ENCODE measurements at places on chromosomes 2 and 18.

DNA sequence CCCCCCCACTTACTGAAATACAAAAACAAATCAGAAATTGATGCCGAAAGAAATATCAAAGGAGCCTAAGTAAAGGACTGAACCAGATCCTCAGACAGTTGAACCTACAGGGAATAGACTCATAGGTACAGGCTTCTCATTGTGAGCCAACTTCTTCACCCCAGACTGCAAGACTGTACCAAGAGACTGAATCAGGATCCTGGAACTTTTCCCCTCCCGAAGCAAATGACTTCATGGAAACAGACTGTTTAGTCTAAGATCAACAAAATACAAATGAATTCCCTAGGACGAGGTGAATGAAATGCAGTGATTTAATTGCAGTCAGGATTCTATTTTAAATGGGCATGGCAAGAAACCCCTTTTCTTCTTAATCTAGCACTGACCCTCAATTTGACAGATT, 53.6 kb upstream of the RNF152 start:
- DNase-seq: no peak

GRCh38 chr18:744832-745597, 32.6 kb upstream of the ENOSF1 start:
- DNase-seq: no peak

DNA sequence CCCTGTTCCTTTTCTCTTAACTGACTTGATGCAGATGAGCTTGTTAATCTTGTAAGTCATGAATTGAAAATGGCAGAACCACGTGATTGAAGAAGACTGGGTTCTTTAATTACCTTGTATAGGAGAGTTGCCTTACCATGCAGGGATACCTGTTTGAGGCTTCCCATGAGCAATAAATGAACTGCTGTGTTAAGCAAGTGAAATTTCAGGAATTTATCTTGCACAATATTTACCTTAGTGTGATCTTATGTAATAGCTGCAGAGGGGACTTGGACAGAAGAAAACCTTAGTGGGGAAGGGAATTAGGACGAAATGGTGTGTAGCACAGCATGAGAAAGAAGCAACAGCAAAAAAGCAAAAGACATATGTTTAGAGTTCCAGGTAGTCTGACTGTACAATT, 384.0 kb upstream of the TMEFF2 start:
- no peak for DNase-seq

- no peak for DNase-seq
Measured at GRCh38 chr18:63151539-63151938, 168.0 kb downstream of the BCL2 start.

DNA sequence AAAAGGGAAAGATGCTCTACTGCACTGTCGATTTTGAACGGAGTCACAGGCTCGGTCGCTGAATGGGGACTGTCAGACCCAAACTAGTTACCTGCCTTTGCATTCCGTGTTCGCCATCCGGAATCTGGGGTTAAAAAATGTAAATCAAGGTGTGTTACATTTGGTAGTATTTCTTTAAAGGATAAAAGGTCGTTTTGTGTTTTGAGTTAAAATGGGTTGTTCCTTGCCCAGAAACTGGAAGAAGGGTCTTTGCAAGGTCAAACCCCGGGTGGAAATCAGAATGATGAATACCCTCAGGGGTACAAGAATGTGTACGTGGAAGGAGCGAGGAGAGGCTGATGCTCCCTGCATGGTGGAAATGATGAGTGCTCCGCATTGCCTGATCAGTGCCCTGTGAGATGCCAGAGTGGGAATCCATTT, 1.0 kb downstream of the VSNL1 start:
- no peak for DNase-seq

DNA sequence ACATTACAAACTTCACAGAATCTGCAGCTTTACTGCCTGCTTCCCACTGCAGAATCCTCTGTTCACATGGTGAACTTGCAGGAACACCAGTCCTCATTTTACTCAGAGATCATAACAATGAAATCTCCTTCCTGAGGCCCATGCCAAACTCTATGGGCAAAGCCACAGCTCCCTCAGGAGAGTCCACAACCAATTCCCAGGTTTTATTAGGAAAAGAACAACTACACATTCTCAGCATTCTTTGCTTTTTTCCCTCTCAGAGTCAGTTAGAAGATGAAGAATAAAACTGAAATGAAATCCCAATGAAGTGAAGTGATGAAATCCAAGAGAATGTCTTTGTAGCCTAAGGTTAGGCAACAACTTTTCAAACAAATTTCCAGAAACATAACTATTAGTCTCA, 233.7 kb downstream of the DSEL start:
- no peak for DNase-seq

DNA sequence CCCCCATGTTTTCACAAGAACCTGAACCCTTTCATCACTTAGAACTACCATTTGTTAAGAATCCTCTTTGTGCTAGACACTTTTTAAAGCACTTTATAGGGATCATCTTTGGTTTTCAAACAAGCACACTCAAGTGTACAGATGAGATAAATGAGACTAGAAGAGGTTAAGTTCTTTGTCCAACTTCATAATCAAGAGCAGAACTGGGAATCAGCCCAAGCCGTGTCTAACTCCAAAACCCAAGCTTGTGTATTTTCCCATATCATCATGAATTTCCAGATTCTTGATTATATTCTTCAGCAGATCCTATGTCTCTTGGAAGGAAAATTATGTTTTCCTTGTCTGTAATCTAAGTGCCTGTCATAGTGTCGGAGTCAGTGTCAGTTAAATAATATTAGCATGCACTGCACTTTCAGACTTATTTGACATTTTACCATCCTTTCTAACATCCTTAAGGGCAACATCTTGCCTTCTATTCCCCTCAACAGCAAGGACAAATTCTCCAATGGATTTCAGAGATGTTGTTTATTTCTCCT, 123.0 kb upstream of the SETBP1 start:
- DNase-seq: no peak

DNA sequence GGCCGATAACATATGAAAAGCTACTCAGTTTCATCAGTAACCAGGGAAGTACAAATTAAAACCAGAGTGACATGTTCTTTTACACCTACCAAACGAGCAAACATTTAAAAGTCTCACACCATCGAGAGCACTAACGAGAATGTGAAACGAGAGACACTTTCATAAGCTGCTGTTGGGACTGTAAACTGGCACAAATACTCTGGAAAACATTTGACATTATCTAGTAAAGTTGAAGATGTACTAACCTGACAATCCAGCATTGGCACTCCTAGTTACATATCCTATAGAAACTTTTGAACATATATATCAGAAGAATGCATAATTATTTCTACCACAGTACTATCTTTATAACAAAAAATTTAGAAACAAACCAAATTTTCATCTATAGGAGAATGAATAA, 28.1 kb downstream of the NBAS start:
- DNase-seq: no peak

DNA sequence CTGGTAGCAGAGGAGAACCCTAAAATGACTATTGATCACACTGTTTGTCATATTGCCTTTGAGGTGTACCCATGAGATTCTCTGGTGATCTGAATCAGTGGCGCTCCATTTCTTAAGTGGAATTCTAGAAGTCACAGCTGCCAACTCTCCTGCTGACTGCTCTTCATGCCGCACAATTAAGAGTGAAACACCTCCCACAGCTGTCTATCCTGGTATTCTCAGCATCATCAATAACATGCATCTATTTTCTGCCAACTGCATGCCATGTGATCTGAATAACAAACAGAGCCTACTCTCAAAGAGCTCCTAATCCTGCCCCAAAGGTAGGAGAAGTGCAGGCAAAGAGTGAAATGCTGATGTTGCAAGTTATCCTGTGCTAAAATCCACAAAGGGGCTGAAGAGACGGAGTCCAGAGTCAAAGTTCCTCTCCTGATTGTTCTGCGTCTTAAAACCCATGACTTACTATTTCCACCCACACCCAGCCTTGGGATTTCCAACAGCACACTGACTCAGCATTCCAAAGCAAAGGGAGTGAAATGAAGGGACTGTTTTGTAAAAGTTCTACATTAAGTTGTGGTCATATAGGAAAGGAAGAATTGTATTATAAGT, 13.7 kb upstream of the DAPL1 start:
- DNase-seq: no peak

DNA sequence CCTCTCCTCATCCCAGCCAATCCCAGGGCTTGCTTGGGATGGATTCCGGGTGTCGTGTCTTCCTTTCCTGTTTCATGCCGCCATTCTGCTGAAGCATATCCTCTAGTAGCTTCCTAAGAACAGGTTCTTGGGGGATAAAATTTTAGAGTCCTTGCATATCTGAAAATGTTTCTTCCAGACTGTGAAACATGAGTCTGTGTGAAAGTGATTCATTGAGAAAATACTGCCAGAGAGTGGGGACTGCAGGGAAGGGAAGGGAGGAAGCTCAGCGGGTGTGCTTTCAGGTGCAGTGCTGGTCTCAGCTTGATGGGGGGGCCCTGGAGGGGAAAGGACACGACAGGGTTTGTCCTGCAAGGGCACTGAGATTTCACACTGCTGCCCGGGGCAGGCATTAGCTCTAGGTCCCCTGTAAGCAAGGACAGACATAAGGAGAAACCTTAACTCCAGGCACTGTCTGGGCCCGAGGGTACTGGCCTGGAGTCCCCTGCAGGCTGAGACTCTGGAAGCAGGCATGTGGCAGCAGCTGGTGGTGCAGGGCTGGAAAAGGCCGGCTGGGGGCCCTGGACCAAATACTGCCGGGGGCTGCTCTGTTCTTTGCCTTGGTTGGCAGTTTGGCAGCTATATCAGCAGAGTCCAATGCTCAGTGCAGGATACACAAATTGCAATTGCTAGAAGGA, 97.6 kb upstream of the HS6ST1 start:
- DNase-seq: no peak

DNA sequence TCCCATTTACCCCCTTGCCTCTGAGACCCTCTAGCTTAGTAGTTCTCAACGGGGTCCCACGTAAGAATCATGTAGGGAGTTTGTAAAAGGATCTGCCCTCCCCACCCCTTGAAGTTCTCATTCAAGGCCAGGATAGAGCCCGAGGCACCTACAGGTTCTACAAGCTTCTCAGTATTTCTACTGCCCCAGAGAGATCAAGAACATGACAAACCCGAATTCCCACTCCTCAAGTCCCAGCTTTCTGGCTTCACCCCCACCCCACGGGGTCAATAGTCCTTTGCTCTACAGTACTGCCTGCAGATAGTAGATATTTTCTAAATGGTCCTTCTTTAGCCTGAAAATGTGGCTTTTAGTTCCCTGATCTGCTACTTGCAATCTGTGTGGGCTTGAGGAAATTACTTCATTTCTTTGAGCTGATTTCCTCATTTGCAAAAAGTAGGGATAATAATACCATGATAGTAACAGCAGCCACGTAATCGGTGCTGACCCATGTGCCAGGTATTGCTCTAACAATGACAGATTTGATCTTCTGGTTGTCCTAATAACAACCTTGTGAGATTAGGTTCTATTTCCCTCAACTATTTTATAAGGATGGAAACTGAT, 7.1 kb downstream of the CIB4 start:
- DNase-seq: no peak

DNA sequence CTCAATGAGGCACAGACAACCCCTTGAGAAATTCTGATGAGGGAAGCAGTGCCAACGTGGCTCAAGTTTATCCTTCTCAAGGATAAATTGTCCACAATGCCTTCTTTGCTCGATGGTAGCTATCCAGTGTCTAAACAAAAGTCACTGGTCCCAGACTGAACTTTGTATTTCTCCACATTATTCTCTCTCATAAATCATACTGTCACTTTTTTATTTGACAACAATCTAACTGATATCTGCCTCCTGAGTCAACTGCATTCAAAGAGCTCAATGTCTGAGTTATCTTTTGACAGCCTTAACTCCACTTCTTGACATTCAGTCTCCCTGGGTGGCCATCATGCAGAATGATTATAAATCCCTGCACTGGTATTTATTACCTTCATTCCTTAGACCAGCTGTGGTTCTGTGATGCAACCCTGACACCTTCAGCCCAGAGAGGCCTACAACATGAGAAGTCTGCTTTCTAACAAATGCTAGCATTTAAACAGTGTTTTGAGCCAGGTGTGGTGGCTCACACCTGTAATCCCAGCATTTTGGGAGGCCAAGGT, 38.2 kb downstream of the IMMT start:
- DNase-seq: no peak

DNA sequence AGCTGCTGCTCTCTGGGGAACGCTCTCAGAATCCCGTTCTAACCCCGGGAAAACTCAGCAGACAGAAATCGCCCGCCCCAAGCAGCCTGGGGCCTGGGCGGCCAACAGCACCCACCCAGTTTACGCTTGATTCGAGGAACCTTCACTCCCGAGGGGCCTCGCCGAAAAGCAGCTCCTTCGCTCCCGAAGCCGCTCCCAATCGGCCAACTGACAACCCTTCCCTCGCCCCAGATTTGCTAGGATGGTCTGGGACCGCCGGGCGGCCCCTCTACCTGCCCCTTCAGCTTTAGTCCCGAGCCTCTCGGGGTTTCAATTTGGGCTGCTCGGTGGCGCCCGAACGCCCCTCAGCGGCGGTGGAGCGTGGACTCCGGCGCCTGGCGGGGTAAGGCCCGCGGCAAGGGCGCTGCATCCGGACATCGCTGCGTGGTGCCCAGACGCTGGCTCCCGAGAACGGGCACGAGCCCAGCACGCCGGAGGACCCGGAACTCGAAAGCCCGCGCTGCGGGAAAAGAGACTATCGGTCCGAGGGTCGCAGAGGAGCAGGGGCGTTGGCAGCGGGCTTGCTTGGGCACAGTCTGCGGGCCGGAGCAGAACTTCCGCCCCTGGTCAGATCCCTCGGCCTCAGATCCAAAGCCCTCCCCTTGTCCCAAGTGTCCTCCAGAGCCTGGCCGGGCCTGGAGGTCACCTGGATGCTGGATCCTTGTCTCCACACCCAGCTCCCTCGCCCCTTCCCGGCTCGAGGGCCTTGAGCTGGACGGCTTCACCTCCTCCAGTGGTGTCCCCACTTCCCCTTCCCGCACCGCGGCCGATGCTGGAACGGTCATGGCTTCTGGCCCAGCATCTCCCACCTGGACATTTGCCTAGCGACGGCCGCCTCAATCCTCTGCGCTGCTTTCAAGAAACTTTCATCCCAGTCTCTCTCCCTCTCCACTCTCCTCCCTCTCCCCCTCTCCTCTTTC, 3.0 kb upstream of the OTX1 start:
- DNase-seq: no peak

GRCh38 chr18:57819671-57820460, 16.8 kb upstream of the ATP8B1 start:
- no peak for DNase-seq

GRCh38 chr2:9020267-9020666, 16.8 kb upstream of the MBOAT2 start:
- no peak for DNase-seq

DNA sequence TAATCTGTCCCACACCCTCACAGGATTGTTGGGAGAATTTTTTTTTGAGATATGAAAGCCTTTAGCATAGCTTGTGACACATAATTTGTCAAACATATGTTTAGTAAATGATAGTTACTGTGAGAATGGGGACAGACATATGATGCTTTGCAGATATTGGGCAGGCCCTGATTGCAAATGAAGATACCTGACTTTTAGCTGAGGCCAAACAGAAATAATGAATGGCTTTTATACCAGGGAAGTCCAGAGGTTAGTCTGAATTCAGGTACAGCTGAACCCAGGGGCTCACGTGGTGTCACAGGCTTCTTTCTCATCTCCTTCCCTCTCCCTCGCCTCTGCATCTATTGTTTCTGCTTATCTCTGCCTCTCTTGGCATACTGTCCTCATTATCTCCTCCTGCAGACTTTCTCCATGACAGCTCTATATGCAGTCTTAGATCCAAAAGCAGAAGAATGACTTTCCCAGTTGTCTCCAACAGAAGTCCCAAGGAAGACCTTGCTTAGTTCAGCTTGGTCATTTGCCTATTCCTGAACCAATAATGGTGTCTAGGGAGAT, 4.9 kb upstream of the WNT10A start:
- no peak for DNase-seq

All from CD4-positive, alpha-beta T cell treated with Interleukin-17A for 1 hour (primary cell).